ENCODE measurements at places on chromosomes 12 and 14.

- DNase-seq = no peak
These were observed 22.3 kb downstream of the ATG14 start for GRCh38 chr14:55389330-55389729.

- DNase-seq = no peak
These were observed 3.6 kb downstream of the YBX3 start for GRCh38 chr12:10719482-10719881.

GRCh38 chr14:55547650-55548315 lies 32.2 kb upstream of the KTN1 start:
- DNase-seq = no peak

GRCh38 chr14:45810152-45810872 lies 557.3 kb upstream of the MIS18BP1 start:
- no peak for DNase-seq

DNA sequence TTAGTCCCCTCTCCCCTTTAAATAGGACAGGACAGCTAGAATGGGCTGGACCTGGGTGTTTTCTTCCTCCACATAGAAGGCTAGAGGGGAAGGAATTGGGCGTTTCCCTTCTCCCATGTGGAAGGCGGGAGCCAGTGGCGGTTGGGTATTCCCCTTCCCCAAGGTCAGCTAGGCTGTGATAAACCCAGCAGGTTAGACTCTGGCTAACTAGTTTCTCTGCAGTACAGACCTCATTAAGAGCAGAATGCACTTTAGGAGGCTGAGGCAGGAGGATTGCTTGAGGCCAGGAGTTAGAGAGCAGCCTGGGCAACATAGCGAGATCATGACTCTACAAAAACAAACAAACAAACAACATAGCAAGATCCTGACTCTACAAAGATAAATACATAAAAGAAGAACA lies 92.6 kb downstream of the BEGAIN start:
- DNase-seq = no peak

DNA sequence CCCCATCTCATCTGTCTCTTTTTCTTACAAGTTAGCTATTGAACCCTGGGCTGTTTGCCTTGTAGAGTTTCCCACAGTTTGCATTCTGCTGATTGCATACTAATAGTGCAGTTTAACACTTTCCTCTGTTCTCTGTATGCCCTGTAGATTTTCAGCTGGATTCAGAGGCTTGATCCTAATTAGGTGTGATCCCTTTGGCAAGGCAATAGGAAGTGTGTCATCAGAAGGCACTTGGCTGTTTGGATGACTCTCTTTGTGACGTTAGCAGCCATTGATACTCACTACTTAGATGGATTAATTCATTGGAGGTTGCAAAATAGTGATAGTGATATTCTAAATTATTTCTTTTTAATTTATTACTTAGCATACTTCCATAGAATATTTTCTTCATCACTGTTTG lies 33.6 kb downstream of the FUT8 start:
- DNase-seq = no peak

DNA sequence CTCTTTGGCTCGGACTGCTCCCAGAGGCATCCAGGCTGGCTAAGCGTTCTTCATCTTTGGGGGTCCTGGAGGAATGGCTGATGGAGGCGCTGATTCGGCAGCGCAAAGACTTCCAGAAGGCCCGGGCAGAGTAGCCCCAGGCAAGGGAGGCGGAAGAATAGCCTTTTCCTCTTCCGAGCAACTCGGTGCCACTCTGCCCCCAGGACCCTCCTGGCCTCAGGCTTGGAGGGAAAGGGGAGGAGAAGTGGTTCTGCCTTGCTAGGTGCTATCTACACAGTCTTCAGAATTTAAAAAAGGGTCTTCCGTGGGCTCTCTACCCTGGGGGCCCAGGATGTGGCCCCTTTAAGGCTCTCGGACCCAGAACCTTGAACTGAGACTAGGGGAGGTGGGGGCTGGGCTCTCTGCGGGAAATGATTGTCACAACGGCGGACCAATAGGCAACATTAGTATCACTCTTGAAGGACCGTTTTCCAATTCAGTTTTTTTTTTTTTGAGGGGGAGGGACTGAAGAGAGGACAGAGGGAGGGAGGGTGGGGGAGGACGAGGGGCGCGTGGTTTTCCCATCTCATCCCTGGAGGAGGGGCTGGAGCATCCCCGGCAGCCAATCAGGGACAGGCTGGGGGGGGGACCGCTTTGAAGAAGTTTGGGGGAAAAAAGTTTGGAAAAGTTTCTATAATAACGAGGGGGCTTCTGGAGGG lies at the start of gene NFATC4:
NFATC4 (plus strand) TSS at position 671 of the 698 bp plus-strand sequence. CDS start 157 bp downstream, outside the sequence.
- peak; percentile 86 for DNase-seq

DNA sequence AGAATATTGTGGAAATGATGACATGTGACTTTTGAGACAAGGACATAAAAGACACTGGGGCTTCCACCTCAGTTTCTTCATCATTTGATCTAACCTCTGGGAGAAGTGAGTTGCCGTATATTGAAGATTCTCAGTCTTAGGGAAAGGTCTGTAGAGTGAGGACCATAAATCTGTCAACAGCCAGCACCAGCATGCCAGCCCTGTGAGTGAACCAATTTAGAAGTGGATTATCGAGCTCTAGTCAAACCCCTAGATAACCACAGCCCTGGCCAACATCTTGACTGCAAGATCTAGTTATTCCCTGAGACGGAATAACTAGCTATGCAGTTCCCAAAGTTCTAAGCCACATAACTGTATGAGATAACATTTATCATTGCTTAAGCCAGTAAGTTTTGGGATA lies 108.8 kb upstream of the PTPRR start:
- DNase-seq = no peak

GRCh38 chr12:87182696-87183233 lies 846.4 kb downstream of the C12orf50 start:
- DNase-seq = no peak

DNA sequence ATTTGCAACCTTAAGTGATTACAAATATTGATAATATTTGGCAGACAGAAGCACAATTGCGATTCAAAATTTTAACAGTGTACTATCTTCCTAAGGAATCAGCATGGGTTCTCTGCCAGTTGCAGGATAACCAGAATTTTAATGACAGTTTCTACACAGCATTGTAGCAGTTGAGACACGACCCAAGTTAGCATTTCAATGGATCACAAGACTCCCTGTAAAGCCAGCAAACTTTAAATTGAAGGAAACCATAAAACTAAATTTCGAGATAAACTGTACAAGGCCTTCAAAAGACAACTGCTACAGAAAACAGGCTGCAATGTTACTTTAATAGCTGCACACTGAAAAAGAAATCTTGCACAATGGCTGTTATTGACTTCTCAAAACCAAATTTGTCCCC lies 154.9 kb downstream of the MED13L start:
- no peak for DNase-seq

- DNase-seq = no peak
These were observed 29.0 kb downstream of the PTPRQ start for GRCh38 chr12:80472911-80473500.

GRCh38 chr12:130198026-130198662 lies 35.9 kb downstream of the FZD10 start:
- DNase-seq = no peak

- no peak for DNase-seq
These were observed 68.3 kb downstream of the DERA start for GRCh38 chr12:15979096-15980092.

- DNase-seq = no peak
These were observed 33.6 kb downstream of the KCNH5 start for GRCh38 chr14:63011623-63012022.

DNA sequence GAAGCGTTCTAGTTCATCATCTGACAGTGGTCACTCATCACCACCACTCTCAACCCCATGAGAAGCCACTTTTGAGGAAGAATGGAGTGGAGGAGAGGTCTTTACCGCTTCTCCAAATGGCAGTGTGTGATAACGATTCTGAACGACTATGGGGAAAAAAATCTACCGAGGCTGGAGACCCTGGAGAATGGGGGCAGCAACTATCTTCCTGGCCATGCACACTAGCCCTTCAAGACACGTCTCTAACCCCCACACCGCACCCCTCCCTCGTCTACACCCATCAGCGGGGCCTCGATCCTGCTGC lies 365 bp downstream of the ING4 start:
- no peak for DNase-seq

DNA sequence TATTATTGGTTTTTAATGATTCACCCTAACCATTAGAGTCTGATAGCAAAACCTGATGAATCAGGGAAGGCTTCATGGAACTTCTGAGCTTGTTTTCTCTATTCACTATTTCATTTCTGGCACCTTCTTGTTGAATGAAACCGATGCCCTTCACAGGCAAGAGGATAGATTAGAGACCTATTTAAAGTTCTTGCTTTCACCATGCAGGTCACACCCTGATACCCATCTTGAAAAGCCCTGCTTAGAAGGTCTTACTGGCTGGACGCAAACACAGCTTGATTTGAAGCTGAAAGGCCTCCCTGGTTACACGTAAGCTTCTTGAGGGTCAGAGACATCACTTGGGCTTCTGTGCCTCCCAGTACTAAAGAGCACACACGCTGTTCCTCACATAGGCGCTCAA lies 29.2 kb downstream of the TMEM229B start:
- DNase-seq = no peak

DNA sequence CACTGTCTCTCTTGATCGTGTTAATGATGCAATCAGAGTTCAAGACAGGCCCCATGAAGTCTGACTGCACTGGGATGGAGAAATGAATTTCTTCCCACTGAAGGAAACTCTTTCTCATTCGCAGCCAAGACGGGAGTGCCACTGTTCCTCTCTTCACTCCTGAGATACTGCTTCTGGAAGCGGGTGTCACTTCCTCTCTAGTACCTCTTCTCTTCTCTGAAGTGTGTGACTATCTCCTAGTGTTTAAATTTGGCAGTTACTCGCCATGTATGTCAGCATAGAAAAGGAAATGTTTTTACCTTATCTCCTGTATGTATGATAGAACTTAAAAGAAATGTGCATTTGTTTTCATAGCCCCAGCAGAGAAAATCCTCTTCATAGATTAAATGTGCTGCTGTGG lies 215.2 kb downstream of the ANO6 start:
- DNase-seq = no peak

GRCh38 chr12:20489645-20490044 lies 121.3 kb downstream of the PDE3A start:
- DNase-seq = no peak

DNA sequence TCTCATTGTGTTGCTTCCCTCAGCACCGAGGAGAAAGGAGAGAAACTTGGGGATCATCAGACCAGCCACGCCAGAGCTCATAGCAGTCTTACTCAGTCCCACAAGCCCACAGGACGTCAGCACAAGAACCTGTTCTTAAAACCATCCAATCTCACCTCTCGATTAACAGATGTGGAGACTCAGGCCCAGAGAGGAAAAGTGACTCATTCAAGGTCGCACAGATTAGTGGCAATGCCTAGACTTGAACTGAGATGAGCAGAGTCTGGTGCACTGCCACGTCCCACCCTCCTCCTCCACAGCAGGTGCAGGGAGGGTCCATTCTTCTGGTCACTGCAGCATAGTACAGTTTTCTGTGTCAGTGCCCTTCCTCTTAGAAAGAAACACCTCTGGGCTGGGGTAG lies 154.9 kb upstream of the PZP start:
- DNase-seq = no peak

GRCh38 chr14:51576117-51576430 lies 75.6 kb upstream of the FRMD6 start:
- DNase-seq = no peak

DNA sequence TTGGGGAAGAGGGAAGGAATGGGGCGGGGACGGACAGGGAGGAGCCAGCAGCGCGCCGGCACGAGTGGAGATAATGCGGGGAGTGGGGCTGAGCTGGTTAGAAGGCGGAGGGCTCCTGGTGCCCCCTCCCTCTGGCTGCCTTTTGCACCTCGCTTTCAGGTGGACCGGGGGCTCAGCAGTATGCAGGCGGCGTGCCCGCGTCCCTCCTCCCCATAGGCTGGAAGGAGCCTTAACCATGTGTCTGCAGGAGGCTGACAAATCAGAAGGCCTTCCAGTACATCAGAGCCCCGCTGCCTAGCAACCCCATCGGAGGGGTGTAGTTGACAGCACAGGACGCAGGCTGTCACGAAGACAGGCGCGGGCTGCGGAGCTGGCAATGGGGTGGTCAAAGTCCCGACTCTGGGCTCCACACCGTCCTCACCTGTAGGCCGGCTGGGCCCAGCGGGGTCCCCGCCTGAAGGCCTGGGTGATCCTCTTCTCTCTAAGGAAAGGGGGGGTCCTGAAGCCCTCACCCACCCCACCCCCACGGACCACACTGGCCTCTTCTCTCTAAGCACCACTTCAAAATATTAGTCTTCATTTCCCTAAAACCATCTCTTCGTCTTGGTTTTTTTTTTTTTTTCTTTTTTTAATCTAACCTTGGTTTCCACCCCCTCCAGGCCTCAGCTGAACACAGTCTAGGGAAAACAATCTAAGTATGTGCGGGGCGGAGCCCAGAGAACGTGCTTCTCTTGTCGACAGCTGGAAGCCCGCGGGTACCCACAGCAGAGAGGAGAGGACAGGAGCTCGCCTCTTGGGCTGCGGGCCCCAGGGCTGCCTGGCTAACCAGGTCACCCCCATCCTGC lies 44.5 kb downstream of the KDM2B start:
- peak; percentile 87 for DNase-seq

GRCh38 chr12:40168868-40169267 lies 55.9 kb upstream of the LRRK2 start:
- no peak for DNase-seq

GRCh38 chr12:54954801-54955200 lies 29.8 kb downstream of the TESPA1 start:
- no peak for DNase-seq

DNA sequence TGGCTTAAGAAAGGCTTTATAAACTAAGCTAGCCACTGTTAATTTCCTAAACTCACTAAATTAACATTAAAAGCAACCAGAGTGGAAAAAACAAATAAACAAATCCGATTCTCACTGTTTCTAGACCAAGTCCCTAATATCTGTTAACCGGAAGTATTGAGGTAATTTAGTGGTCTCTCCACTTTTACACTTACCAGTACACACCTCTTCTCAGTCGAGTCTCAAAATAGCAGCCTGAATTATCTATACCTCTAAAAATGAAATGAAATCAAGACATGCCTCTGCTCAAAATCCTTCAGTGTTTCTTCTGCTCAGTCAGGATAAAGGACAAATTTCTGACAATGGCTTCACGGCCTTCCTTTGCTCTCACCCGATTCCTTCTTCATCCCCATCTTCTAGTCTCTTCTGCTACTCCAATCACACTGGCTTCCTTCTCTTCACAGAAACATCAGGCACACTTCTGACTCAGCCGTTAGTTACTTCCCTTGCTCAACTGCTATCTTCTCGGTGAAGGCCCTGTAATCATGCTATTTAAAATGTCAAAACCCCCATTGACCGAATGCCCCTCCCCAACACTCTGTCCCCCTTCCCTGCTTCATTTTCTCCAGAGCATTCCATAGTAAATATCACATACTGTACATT lies 161.3 kb downstream of the KITLG start:
- DNase-seq = no peak

Measured in suprapubic skin (tissue), 4 donors.